Activated CD4-positive, alpha-beta memory T cell treated with anti-CD3 and anti-CD28 coated beads for 36 hours (primary cell): ENCODE measurements at places on chromosomes 2 and 18.
A peak's percentile ranks its signal among the peaks of the same experiment; 100 is the strongest.

GRCh38 chr2:137888845-137889244 lies 75.4 kb upstream of the HNMT start:
- DNase-seq: peak; percentile 27

- no peak for DNase-seq
These were observed 89.1 kb downstream of the COL6A3 start for GRCh38 chr2:237324837-237325236.

DNA sequence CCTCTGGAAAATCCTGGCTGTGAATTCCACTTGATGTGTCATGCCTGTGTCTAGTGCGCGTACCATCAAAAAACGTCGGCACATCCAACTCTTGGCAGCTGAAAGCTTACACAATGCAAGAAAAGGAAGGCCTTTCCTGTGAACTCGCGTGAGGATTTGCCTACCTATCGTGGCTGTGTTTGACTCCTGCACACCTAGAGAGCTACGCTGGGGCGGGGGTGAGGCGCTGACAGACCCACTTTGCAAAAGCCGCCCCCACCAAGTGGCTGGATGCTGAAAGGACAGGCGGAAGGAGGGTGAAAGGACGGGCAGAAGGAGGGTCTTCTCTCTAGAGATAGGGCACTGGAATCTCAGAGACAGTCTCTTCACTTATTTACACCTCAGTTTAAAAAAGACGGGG lies 270.1 kb downstream of the EIPR1 start:
- no peak for DNase-seq

DNA sequence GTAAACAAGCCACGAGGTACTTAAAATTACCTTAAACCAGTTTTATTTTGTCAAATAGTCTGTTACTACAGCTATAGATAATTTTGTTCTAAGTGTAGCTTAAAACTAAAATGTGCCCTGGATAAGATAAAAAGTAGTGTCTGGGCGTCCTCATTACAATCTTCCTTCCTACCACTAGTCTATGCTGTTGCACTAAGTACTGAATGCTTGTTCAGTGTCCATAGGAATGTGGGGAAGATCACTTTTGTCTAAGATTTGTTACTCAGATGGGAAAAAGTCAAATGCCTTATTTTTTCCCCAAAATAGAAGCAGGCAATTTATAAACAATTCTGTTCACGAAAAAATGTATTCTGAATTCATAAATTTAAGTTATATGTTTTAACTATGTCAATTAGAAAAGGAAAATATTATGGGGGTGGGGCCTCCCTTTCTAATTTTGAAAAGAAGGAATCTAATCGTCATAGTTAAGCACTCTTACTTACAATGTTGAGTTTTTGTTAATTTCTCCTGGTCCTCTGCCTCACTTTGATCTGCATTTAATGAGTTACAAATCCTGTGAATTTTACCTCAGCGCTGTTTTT lies 140.4 kb upstream of the VRK2 start:
- no peak for DNase-seq

GRCh38 chr2:206341396-206341795 lies 66.9 kb downstream of the ZDBF2 start:
- DNase-seq: no peak

- peak; percentile 82 for DNase-seq
These were observed 101.9 kb downstream of the FOXI3 start for GRCh38 chr2:88350331-88351248.

DNA sequence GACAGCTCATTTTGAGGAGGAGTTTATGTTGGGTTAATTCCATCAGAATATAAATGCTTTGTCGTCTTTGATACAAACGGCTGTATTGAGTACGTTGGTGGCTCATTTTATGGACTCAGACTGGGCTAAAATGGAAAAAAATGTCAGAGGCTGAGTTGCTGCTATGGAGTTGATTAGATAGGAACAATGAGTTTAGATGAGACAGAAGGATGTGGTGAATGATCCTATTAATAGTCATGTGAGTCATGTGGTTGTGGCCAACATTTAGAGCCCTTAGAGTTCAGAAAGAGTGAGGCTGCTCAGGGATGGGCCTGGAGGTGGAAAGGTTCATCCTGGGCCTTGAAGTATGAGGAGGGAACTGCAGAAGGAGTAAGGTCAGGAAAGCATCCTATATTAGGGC lies 434.2 kb downstream of the MEIS1 start:
- DNase-seq: no peak

GRCh38 chr2:25558262-25558661 lies 115.1 kb downstream of the DTNB start:
- peak; percentile 63 for DNase-seq
